BE2C (cell line): ENCODE measurements at places on chromosomes 1 and 21.

- DNase-seq: no peak
Measured at GRCh38 chr1:236163463-236164153, 21.3 kb downstream of the GPR137B start.

DNA sequence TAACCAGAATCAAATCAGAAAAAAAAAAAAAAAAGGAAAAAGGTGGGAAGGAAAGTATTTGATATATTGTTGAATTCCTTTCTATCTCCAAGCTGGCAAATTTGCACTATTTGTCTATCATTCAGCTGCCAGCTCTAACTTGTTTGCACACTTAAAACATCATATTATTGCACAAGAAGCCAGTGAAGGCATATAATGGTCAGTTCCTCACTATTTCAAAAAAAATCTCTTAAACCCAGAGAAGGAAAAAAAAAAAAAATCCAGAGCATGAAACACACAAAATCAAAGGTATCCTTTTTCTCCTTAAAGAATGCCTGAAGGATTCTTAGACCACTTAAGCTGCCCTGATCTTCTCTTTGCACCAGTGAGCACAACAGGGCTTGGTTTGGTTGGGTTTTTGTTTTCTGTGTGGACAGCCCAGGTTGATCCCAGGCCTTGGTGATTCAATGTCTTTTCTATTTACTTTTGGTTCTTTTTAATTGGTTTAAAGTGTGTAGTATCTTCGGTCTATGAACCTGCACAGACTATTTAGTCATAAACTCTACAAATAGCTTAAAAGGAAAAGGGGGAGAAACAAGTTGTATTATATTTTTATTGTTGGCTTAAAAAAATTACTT lies 40.2 kb downstream of the DUSP10 start:
- DNase-seq: no peak

DNA sequence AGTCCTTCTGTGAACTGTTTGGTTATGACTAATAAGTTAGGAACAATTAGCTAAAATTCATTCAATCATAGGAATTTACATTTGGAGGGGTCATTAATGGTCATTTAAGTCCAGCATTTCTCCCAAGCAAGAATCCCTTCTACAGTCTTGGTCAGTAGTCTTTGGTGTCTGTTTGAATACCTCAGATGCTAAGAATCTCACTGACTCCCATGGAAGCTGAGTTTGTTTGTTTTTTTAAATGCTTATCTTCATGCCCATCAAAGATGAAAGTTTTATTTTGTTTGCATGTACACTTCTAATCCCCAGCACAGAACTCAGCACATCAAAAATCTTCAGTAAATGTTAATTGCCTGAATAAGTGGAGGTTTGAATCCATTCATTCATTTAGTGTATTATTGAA lies 41.3 kb upstream of the SLC44A3 start:
- no peak for DNase-seq

- no peak for DNase-seq
Measured at GRCh38 chr1:154186852-154187501, 4.9 kb downstream of the TPM3 start.

- no peak for DNase-seq
Measured at GRCh38 chr1:3212453-3213355, 143.7 kb downstream of the PRDM16 start.

GRCh38 chr1:234260578-234260977 lies 112.7 kb upstream of the COA6 start:
- no peak for DNase-seq

- DNase-seq: no peak
Measured at GRCh38 chr1:33030575-33030974, 6.1 kb downstream of the AK2 start.

DNA sequence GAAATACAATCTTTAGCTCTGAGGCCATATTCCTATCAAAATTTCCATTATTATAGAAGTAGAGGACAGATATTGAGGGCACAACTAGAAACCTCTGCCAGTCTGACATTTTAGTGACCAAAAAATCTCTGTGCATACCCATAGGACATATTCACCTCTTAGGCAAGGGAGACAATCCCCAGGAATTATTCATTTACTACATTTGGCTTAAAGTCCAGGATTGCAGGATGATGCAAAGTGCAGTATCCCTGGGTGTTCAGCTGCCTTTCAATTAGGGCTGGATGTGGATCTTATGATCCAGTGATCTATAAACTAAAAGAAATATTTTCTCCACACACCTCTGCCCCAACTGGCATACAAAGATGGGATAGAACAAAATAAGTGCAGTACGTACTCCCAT lies 50.9 kb downstream of the PTGS2 start:
- no peak for DNase-seq

DNA sequence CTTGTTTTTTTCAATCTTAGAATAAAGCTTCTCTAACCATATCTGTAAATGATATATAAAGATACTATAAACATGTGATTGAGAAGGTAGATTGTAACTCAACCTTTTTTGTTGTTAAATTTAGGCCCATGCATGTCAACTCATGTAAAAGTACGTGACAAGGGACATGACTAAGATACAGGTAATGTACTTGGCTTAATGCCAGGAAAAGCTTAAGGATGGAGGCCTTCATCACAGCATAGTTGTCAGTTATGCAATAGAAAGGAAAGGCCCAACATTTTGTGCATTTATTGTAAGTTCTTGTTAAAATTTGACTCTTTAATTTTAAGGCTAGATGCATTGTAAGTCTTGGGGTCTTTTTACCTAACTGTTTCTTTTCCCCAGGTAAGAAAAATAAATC lies 305.1 kb downstream of the LTN1 start:
- DNase-seq: no peak

DNA sequence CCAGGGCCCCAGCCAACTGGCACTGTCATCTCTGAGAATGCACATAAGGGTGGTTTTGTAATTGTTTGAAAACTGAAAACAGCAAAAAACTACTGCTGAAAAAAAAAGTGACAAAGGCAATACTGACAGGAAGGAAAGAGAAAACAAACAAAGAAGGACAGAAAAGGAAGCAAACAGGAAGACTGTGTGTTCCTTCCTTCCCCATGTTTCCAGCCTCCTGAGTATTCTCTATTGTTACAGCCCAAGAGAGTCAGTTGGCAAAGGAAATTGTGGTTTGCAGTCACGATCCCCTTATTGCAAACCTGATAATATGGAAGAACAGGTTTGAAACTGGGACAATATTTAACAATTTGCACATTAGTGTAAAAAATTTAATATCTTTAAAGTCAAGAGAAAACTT lies 1177.6 kb downstream of the PLA2G4A start:
- no peak for DNase-seq

GRCh38 chr1:60063561-60063960 lies 10.0 kb downstream of the C1orf87 start:
- no peak for DNase-seq

DNA sequence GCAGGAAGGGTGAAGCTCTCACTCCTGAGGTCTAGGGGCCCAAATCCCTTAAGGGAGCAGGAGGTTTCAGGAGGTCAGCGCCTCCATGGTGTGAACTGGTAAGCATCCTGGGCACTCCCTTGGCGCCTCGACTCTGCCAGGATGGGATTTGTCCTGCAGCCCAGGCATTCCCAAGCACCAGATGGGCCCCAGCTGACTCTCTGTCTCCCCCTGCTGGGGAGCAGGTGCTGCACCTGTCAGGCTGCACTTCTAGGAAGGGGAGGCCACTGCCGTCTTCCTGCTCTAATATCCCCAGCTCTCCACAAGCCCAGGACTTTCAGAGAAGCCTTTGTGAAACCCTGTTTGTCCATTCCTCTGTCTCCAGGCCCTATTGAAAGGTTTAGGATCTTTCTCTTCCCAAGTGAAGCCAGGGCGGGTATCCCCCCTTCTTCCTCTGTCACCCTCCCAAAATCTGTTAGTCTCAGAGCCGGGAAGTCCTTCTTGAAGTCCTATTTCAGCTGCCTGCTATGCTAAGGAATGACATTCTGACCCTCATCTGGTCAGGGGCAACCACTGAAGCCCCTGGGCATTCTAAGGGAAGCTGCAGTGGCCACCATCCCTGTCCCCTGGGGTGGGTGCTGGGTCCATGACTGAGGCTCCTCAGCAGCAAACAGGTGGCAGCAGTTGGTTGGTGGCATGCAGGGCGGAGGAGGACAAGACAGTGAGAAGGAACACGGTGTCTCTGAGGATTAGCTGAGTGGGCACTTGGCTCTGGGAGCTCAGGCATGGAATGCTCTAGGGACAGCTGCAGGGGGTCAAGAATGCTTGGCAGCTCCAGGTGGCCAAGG lies 3.2 kb downstream of the MYBPH start:
- DNase-seq: peak; percentile 84
